ENCODE measurements at places on chromosomes 7 and 10.

DNA sequence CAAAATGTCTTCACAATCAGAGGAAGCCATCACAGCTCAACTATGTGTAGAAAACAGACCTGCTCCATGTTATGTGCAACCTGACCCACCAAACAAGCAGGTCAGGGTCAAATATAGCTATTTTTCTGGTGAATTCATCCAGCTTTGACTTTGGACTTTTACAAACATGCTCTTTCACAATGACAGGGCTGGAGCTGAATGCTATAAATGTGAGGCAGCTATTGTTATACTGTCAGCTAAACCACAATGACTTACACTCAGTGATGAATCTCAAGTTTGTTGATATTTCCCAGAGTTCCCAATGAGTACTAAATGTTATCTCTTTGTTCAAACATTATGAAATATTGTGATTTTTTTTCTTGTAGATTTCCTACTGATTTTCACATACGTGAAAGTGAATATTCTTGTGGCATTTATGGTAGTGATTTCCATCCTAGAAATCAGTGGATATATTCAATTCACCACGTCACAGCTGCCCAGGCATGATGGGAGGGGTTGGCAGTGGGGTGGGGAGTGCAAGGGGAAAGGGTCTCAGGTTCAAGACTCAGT is 2.5 kb upstream of the ITIH2 start:
- DNase-seq: no peak

- DNase-seq: no peak
Observed at GRCh38 chr10:69818676-69819239, 17.1 kb downstream of the COL13A1 start.

DNA sequence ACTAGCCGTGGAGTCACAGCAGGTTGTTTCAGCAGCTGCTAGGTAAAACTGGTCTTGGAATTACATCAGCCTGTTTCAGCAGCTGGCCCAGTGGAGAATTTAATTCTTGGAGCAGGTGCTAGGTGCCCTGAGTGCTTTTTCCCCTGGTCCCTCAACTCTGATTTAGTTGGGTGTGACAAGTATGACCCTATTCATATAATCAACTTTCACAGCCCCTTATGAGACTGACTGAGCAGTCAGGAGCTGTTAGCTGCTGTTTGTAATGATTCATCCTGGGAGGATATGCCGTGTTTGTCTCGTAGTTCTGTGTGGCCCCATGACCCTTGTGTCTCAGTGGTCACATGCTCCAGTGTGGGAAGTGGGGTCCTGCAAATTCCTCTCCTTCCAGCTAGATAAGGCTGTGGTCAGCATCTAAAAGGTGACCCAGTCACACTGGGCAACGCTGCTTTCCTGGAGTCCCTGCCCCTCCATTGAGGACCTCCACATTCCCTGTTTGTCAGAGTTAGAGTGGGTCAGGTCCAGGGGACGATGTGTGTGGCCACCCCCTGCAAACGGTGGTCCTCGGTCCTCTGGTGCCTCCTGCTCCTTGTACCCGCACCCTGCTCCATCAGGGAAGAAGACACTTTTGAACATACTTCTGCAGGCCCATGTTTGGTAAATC is 28.3 kb downstream of the TBATA start:
- no peak for DNase-seq

DNA sequence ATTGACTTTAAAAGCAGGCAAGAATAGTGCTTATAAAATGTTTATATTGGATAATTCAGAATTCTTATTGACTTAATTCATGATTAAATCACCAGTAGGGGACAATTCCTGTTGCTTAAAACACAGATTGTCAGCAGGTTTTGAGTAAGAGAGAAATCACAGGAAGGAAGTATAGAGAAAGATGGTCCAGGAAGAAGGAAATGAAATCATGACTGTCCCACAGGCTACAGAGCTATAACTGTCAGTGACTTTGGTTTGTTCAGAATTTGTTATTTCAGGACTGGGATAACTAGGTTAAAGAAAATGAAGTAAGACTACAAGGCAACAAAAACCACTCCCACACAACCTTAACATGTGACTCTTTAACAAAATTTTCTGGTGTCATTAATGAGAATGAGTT is 6.8 kb downstream of the GNGT1 start:
- no peak for DNase-seq

GRCh38 chr7:40329601-40330153 is 194.9 kb downstream of the SUGCT start:
- DNase-seq: no peak

DNA sequence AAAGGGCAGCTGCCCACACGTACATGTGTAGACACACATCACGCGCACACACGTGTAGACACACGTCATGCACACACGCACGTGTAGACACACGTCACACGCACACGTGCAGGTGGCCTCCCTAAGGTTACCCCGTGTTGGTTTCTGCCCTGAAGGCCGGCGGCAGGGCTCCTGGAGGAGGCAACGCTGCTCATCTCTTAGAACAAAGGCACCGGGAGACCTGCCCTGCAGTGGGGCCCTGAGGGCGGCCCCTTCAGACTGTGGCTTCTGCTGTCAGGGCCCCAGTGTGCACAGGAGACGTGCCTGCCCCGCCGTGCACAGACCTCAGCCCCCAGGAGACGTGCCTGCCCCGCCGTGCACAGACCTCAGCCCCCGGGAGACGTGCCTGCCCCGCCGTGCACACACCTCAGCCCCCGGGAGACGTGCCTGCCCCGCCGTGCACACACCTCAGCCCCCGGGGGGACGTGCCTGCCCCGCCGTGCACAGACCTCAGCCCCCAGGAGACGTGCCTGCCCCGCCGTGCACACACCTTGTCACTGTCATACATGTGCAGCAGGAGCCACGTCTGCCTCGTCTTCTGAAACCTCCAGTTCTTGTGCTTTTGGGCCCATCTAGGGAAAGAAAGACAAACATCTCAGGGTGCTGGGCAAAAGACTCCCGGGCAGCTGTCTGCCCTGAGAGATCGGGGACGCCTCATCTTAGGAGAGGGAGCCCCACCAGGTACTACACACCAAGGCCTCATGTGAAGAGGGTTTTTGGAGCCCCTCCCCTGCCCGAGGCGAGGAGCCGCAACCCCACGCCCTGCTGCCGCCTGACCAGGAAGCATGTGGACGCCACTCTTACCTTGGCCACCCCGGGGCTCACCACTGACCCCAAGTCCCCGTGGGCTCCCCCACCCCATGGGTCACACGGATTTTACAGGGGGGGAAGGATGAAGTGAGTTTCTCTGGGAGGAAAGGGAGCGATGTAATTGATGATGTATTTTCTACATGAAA is 17.3 kb downstream of the CYP2W1 start:
- DNase-seq: no peak

DNA sequence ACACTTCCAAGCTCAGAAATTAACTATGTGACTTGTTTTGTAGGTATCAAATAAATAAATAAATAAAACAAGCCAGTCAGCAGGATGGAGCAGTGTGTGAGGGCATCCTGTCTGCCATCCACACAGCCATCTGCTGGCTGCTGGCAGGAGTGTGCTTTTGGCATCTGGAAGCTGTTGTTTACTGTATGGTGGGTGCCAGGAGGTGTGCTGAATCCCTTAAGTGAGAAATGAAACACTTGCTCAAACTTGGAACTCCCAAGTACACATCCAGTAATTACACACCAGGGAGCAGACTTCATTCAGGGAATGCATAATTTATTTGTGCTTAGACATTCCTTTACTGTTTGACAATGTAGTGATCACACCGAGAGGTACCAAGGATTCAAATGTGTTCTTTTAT is 16.9 kb upstream of the TAX1BP1 start:
- DNase-seq: no peak

DNA sequence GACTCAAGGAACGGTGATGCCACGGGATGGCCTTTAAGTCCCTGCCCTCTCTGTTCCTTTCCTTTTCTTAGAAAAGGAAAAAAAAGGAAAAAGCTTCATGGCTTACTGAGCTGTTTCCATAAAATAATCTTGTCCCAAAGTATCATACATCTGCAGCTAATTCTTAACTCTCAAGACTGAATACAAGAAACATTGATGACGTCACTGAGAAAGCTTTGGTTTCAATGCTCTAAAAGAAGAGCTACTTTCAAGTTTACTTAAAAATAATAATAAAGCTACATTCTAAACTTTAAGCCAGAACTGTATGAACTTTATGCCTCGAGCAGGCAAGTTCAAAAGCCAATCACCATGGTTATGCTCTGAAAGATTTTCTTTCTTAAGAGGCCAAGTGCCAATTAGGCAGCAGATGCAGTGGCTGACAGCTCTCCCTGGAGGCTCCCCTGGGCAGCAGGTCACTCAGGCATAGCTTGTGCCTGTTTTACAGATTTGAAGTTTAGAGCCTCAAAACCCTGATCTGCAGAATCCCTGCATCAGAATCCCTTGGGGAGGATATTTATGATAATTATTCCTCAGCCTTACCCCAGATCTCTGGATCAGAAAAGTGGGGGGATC is 165.0 kb downstream of the CHN2 start:
- DNase-seq: no peak

DNA sequence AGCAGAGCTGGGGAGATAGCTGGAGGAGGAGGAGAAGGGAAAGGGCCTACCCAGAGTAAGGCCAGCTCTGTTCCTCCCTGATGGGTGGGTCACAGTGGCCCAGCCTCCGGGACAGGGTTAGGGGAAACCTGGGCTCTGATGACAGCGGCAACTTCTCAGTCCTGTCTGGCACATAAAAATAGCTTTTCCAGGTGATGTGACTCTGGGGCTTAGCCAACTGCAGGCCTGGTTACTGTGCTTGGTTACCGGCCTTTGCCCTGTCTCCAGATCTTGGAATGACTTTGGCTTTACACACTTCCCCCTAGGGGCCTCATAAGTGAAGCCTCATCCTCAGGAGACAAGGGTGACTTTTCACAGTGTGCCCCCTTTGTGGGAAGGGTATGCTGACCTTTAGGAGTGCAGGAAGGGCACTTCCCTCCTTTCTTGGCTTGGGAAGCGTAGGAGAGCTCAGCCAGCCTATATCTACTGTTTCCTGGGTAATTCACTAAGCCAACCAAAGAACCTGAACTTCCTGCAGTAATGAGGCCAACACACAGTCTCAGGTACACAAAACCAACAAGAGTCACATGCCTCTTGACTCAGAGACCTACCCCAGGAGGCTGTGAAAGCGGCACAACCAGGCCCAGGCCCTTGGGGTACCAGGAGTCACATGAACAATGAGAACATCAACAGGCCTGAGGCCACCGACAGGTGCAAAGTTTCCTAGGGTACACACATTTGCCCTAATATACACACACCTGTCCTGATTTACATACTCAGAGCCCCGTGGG is 11.7 kb upstream of the HILPDA start:
- DNase-seq: no peak

DNA sequence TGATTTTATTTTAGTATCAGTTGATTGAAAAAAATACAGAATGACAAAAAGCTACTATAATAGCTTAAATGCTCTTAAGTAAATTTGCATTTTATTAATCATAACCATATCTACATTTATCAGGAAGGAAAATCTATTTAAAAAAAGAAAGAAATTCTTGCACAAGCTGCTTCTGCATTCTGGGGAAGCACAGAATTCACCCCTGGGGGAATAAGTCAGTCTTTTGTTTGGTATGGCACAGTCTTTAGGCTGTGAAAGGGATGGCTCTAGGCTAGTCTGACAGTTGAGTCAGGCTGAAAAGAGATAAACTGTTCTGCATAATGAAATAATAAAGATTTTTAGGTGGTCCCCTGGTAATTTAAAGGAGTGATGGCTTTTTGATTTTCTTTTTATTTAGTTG is 37.9 kb downstream of the HTR7 start:
- DNase-seq: no peak

- no peak for DNase-seq
Observed at GRCh38 chr10:131075218-131075770, 236.2 kb downstream of the TCERG1L start.

DNA sequence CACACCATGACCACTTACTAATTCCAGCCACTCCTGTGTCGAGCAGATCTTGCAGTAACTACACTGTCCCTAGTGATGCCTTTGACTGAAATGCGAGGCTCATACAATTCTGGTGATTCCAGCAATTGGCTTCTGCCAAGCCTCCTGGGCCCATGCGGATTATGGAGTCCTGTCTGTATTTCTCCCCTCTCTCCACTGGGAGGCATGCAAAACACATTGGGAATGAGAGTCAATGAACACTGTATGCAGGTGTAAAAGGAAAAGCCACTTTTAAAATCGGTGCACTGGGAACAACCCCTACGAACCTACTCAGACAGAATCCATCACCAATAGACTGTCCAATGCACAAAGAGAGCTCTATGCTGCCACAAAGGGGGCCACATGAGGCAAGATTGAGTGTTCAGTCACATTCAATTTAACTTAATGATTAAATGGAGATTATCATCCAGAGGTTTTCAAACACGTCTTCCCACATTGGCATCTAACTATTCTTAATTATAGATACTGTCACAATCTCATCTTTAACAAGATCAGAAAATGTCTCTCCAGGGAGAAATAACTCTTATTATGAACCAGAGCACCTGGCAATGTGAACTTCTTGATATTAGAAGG is 550.6 kb downstream of the GLRX3 start:
- no peak for DNase-seq
